ENCODE measurements at places on chromosomes 7 and 10.

DNA sequence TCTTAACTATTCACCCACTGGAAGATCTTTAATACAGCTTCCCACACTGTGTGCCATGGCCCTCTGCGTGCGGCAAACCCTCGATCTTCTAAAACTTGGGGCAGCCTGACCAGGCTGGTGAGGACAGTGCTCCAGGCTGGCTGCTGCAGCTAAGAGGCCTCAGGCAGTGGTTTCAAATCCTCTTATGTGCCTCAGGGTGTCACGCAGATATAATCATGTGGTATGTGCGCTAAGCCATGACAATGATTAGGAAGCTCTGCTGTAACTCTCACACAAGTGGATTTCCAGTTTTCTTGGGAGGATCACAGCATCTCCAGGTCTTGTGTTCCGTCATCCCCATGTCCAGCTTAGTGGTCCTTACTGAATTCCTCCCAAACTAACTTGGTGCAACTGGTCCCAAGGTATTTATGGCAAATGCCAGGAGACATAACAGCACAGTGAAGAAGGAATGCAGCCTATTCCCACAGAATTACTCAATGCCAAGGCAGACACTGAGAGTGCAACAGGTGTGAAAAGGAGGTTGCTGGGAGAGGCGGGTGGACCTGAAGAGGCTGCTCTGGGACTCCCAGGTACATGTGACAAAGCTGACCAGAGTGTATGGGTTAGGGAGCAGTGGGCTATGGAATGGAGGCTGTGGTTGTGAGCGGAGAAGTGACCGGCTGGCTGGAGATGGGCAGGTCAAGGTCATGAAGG lies 2.3 kb downstream of the HPS1 start:
- DNase-seq, result no peak

DNA sequence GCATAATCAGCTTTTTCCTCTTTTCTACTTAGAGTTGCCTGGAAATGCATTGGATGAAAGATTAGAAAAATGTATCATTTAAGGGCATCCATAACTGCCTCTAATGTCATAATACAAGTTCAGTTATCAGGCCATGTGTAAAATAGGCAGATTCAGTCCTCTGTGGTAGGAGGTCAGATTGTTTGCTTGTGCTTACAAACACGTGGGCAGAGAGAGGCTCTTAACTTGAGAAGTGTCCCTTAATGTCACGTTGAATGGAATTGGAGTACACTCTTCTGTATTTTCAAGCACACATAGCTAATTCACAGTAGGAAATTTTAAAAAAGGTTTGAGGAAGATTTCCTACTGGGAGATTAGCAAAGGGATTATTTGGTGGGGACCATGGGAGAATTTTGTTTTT lies 359.8 kb upstream of the MTPN start:
- no peak for DNase-seq

- no peak for DNase-seq
Observed at GRCh38 chr7:51680594-51681399, 364.2 kb upstream of the COBL start.

GRCh38 chr10:100912013-100912604 lies 654 bp upstream of the SLF2 start:
- DNase-seq, result no peak
